Spinal cord (tissue), 10 donors: ENCODE measurements at places on chromosomes 6 and 20.

DNA sequence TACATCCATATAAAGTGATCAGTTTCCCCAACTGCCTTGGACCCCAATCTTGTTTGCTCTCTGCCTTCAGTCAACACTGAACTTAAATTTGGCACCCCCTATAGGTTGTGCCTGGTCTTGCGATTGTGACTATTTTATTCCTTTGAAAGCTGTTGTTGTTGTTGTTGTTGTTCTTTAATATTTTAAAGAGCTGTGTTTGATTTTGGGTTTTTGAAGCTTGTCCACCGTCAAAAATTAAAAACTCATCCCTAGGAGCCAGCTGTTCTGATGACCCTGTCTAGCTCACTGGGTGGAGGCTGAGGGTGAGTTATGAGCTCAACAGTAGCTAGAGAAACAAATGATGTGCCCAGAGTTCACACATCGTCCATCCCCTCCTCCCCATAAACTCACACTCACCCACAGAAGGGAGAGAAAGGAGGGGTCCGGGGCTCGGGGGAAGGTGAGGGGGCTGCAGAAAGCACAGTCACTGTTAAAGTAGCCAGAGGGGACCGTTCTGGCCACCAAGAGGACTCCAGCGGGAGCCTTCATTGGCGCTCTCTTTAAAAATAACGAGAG, 4.0 kb downstream of the SIM1 start:
- DNase-seq, result no peak

- DNase-seq, result no peak
Observed at GRCh38 chr20:15199698-15200097, 862.3 kb upstream of the FLRT3 start.

GRCh38 chr6:35755278-35755924, 18.6 kb downstream of the ARMC12 start:
- no peak for DNase-seq

GRCh38 chr6:13404892-13405254, 76.5 kb upstream of the TBC1D7 start:
- no peak for DNase-seq

DNA sequence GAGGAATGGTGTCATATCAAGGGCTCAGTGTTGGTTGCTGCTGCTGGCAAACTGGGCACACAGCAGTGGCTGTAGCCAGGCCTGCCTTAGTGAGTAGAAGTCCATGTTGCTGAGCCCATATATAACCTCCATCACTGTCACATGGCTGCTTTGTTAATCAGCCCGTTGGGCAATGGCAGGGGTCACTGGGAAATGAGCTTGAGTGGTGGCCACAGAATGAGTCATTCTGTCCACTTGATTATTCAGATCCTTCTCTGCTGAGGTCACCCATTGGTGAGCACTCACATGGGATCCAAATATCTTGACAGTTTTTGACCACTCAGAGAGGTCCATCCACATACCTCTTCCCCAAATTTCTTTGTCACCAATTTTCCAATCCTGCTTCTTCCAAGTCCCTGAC, 898.9 kb upstream of the EYS start:
- no peak for DNase-seq

GRCh38 chr6:87922196-87922946, 125.3 kb upstream of the SPACA1 start:
- DNase-seq, result no peak

DNA sequence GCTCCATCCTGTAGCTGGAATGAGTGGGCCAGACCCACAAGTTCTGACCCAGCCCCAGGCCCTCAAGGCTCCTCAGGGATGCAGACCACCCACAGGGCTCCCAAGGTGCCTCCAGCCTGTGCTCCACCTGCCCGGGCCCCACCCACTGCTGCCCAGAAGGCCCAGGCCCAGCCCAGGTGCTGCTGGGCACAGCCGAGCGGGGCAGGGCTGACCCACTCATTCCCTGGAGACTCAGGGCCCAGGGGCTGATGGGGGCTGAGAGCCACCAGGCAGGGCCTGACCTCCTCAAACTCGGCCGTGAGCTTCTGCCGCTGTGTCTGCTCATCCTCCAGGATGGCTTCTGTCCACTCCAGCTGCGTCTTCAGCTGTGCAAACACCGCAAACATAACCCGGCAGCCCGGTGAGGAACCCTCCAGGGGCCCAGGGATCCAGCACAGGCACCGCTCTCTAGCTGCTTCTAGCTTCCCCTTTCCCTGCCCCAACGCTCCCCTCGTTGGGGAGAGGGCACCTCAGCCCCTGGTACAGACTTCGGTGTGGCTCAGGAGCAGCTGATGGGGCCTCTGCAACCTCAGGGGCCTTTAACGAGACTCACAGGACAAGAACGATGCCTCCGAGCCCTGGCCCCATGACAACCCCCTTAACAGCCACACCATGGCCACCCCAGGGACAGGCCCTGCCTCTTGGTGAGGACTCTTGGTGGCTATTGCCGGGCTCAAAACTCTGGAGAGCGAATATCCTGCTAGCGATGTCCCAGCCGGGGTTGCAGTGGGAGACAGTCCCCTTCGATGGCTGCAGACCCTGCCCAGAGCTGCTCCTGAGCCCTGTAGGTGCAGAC, 46.0 kb downstream of the DSTN start:
- no peak for DNase-seq

DNA sequence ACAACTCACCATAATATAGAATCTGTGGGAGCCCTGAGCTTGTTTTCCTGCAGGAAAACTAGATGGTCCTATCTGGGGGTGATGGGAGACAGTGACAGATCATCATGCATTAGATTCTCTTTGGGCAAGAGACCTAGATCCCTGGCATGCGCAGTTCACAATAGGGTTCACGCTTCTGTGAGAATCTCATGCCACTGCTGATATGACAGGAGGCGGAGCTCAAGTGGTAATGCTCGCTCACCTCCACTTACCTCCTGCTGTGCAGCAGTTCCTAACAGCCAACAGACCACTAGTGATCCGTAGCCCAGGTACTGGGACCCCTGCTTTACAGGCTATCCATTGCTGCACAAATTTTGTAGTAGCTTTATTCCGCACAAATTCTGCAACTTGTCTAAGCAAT, 84.5 kb downstream of the HIVEP2 start:
- DNase-seq, result no peak

- DNase-seq, result no peak
Observed at GRCh38 chr6:45423111-45423823, 45.5 kb upstream of the SUPT3H start.
